ENCODE measurements at places on chromosomes 1 and 21.

DNA sequence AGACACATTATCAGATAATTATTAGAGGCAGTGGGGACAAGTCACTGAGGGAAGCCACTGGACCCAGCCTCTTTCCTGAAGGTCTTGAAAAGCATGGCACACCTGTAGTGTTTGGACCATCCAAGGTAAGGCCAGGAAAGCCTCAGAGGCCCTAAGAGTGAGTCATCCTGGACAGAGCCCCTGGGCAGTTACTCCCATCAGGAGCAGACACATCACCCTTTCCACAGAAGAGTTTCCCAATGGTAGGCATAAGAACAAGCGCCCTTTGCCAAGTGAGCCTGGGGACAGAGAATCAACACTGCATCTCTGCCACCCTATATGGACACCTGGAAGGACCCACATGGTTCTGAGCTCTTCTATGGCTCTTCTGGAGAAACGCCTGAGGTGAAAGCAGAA is 136.0 kb downstream of the PLXNA2 start:
- no peak for DNase-seq

GRCh38 chr1:185257950-185258208 is 59.2 kb downstream of the IVNS1ABP start:
- DNase-seq = no peak

DNA sequence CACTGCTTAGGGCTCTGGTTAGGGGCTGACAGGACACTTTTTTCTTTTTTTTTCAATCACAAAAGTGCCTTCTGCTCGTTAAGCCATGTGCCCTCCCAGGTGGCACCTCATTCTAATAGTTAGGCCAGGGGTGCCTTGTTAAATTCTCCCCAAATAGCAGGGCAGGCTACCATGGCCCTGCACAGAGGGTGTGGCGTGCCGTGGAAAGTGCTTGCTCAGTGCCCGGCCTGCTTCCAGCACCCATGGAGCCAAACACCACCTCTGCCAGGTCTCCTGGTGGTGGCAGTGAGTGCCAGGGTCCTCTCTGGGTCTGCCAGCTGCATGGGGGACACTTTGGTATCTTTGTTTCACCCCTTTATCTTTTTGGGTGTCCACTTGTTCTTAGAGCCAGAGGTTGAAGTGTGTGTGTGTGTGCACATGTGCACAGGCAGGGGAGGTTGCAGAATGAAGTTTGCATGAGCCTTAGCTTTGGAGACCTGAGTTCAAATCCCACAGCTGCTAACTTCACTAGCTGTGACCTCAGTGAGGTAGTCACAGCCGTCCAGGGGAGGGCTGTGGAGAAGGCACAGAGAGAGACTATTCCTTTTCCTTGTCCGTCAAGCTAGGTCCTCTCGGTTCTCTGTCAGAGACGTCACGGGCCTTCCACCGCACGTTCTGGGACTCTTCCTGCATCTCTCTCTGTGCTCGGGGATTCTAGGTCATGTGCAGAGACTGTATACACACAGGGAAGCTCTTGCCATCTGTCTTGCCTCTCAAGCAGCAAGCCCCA is 39.9 kb upstream of the CSF3R start:
- DNase-seq = no peak

- no peak for DNase-seq
Observed at GRCh38 chr1:53892911-53893310, 1.1 kb upstream of the DIO1 start.
